ENCODE measurements at places on chromosomes 16 and 17.
A peak's percentile ranks its signal among the peaks of the same experiment; 100 is the strongest.

- no peak for DNase-seq
Measured at GRCh38 chr16:48822431-48822830, 212.5 kb upstream of the N4BP1 start.

- DNase-seq: no peak
Measured at GRCh38 chr17:34008125-34008524, 247.0 kb upstream of the CCL2 start.

- no peak for DNase-seq
Measured at GRCh38 chr17:79160980-79161636, 86.5 kb downstream of the ENGASE start.

DNA sequence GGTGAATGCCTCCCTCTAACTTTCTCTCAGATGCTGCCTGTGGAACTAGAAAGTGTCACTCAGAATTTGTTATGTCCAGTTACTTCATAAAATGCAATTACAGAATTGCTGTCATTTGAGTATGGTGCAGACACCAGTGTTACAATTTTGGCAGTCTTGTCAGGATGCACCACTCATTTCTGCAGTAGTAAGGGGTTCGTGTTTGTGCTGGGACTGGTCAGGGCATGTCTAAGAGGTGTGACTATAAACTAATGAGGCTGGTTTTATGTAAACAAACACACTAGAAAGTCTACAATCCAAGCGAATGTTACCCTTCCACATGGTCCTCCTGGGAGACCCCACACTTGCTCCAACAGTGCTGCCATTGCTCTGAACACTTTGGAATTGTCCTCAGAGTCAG, 206.2 kb downstream of the ANKFN1 start:
- DNase-seq: no peak

DNA sequence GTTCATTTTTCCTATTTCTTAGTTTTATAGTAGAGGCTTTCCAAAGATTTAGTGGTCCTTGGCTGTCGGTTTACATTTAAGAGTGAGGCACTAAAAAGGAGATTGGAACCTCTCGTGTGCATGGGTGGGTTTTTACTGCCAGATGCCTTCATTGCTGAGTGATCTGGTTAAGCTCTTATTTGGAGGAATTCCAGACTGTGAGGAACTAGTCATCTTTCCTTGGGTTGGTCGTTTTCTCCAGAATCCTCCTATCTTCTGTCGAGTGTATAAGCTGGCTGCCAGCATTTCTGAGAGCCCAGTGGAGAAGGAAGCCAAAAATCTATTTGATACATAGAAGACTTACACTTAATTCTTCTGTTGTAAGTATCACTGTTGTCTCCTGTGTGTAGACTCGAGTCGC, 22.6 kb downstream of the IST1 start:
- no peak for DNase-seq

DNA sequence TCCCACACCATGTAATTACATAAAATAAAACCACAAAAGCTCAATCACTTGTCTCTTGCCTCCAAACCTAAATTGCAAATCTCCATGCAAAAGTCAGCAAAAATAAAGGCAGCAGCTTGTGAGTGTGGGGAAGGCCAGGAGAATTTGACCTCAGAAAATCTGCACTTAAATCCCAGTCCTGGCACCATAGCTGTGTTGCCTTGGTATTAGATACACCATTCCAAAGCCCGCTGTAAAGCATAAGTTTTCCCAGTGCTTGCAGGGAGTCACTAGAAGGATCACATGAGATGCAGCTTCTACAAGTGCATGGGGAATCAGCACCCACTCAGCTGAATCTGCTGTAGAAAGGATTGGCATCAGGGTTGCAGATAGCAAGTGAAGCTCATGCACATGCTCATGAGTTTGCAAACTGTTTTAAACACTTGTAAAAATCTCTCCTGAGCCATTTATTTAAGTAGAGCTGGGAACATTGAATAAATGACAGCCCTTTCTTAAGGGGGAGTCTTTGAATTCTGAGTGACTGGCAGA, 495.0 kb upstream of the HSBP1 start:
- no peak for DNase-seq

DNA sequence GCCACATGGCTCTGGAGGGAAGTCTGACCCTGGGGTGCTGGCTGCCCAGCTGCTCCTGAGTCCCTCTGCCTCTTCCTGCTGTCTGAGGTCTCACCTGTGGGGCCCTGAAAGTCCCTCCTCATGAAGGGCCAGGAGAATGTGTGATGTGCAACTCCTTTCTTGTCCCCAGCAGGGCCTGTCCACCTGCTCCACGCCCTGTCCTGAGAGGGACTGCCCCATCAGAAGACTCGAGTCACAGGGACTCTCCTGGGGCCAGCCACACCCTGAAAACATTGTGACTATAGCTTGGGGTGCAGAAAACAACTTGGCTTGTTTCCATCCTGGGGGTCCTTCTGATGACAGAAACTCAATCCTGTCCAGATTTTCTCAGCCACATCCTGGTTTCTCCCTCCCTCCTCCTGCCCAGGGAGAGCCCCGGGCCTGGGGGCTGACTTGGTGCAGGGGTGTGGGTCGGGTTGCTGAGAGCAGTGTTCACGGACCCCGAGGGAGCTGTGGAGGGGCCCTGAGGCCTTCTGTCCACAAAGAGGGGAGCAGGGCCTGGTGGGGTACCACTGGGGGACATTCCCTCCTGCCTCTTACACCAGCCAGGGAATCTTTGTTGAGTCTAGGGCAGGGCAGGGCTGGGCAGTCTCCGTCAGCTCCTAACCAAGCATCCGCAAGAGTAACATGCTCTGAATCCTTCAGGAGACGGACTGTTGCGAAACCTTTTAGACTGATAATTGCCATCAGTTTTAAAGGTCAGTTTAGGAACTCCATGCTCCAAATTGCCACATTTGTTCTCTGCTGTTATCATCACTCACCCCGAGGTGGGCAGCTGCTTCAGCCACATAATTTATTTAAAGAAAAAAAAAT, 45.9 kb downstream of the NT5M start:
- DNase-seq: no peak

GRCh38 chr17:8952191-8952590, 13.3 kb downstream of the PIK3R5 start:
- peak; percentile 40 for DNase-seq

DNA sequence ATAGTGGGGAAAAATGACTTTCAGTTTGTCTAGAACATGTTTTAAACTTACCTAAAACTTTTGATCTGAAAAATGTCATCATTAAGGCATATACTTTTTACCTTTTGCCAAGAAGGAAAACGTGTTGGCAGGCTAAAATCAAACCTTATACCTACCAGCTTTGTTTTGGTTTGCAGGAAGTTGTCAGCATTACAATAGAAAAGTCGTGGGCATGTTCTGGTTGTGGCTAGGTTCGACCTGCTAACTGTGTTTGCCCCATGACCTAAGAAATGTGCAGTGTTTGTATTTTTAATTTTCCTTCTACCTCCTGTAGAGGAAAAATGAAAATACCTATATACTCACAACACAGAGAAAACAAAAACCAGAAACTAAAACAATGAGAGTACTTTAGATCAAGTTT, 13.0 kb downstream of the SKAP1 start:
- DNase-seq: no peak

DNA sequence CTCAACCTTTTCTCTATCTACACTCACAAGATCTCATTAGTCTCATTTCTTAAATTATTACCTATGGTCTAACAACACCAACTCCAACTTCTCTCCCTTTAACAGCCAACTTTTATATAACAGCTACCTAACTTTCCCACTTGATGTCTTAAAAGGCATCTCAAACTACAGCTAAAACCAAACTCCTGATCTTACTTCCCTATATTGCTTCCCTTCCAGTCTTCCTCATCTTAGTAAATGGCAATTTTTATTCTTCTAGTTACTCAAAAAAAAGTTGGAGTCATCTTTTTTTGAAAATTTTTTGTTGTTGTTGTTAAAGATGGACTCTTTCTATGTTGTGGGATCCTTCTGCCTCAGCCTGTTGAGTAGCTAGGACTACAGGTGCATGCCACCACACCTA, 15.3 kb downstream of the SRR start:
- no peak for DNase-seq

Measured in stimulated activated effector memory CD8-positive, alpha-beta T cell treated with anti-CD3 and anti-CD28 coated beads, Interleukin-12 subunit alpha, Interleukin-12 subunit beta, amount 100 ng/mL, for 72 hours (primary cell).